ENCODE measurements at places on chromosomes 2 and 18. TPM values are rescaled to one million over a fixed set of nuclear protein-coding genes. Genes with fewer than 3 reads are reported as not detected.

The ARHGAP25 gene
- total RNA-seq = 0.14 TPM

The MAP3K19 gene
- total RNA-seq = not detected

The ANKRD62 gene
- not detected for total RNA-seq

The DSC3 gene
- total RNA-seq = 0.14 TPM

The C2orf66 gene
- not detected for total RNA-seq

The SH2D6 gene
- total RNA-seq = 0.14 TPM

The MGAT4A gene
- 0.28 TPM for total RNA-seq

The SCYGR7 gene
- total RNA-seq = not detected

The AGXT gene
- total RNA-seq = not detected

The EVA1A gene
- total RNA-seq = 13.4 TPM

The IL1RN gene
- 0.71 TPM for total RNA-seq

The GNAL gene
- total RNA-seq = 0.65 TPM

The USP40 gene
- total RNA-seq = 38.1 TPM

The GPAT2 gene
- total RNA-seq = 2.3 TPM

The ABCG5 gene
- total RNA-seq = not detected

The ACTR1B gene
- total RNA-seq = 42.8 TPM

The MC4R gene
- total RNA-seq = not detected

The ACKR3 gene
- total RNA-seq = 44.9 TPM

The SNX17 gene
- 143 TPM for total RNA-seq

The CRYGA gene
- total RNA-seq = not detected

The SIGLEC15 gene
- 0.14 TPM for total RNA-seq

The CD8B2 gene
- total RNA-seq = not detected

The KRTCAP3 gene
- 0.18 TPM for total RNA-seq

The GCKR gene
- total RNA-seq = 0.14 TPM

The MC2R gene
- total RNA-seq = not detected

The FECH gene
- total RNA-seq = 30.9 TPM

The DARS1 gene
- 118 TPM for total RNA-seq

The KCNS3 gene
- 0.43 TPM for total RNA-seq

The ALLC gene
- not detected for total RNA-seq

The PKP4 gene
- total RNA-seq = 26.1 TPM

The EML6 gene
- 1.8 TPM for total RNA-seq

The COLEC12 gene
- total RNA-seq = 79.5 TPM

The UBE2F gene
- total RNA-seq = 46.4 TPM

The EFHD1 gene
- total RNA-seq = not detected

The FIGN gene
- total RNA-seq = 0.65 TPM

The VAMP5 gene
- total RNA-seq = 32.8 TPM

The ANKRD44 gene
- 6.0 TPM for total RNA-seq

The ALPI gene
- total RNA-seq = not detected

The METTL21A gene
- 7.9 TPM for total RNA-seq

The PLCL1 gene
- total RNA-seq = 1.1 TPM

The EXOC6B gene
- total RNA-seq = 26.7 TPM

The PTPN18 gene
- total RNA-seq = 8.6 TPM

The CROCC2 gene
- 0.14 TPM for total RNA-seq

The CPSF3 gene
- total RNA-seq = 49.5 TPM

The CYP27A1 gene
- 17.1 TPM for total RNA-seq

The NCK2 gene
- total RNA-seq = 25.6 TPM

The NPPC gene
- 0.28 TPM for total RNA-seq

The CDKL4 gene
- 3.4 TPM for total RNA-seq

The FTCDNL1 gene
- total RNA-seq = 1.00 TPM

The SERPINB7 gene
- 1.4 TPM for total RNA-seq

The CACNB4 gene
- total RNA-seq = 1.1 TPM

The SKOR2 gene
- total RNA-seq = not detected

The SCTR gene
- total RNA-seq = not detected
